Smooth muscle cell of bladder (primary cell): ENCODE measurements at places on chromosomes 12 and 14. TPM values are rescaled to one million over a fixed set of nuclear protein-coding genes. Genes with fewer than 3 reads are reported as not detected.

RERG gene
- 0.28 TPM in 2 replicates for total RNA-seq

LALBA gene
- total RNA-seq, result not detected in 2 replicates

GPD1 gene
- total RNA-seq, result not detected in 2 replicates

DNM1L gene
- total RNA-seq, result 61.3 and 62.2 TPM in 2 replicates
